ENCODE measurements at places on chromosomes 4 and X.

- no peak for DNase-seq
Measured at GRCh38 chr4:153514688-153515426, 48.7 kb downstream of the TMEM131L start.

GRCh38 chr4:48944756-48945241, 38.2 kb upstream of the OCIAD2 start:
- DNase-seq, result no peak

DNA sequence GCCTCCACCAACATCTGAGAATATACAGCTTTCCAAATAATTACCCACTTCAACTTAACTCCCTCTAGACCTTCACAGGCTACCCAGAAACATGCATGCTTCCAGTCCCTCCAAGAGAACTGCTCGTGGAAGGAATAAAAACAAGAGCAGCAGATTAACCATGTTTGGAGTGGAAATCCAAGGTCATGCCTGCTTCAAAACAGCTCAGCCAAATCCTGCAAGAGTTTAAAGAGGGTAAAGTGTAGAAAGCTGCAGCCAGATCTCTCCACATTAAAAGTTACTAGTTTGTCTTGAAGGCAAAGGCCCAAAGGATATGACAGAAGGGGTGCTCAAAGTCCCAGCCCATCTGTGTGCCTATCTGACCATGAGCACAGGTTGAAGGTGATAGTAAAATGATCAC, 139.3 kb downstream of the RNF150 start:
- DNase-seq, result no peak

DNA sequence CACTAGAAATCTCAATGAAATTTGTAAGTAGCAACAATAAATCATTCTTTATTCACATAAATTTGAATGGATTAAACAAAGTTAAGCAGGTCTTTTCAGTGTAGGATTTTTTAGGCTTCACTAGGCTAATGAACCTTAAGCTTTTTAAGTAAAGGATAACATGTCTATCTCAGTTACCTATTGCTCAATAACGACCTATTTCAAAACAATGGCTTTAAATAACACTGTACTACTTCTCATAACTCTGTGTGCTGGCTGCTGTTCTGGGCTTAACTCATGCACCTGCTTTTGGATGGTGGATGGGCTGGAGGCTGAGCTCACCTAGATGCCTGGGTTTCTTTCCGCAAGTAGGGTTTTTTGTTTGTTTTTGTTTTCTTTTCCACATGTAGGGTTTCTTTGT, 495.0 kb upstream of the SLIT2 start:
- DNase-seq, result no peak

DNA sequence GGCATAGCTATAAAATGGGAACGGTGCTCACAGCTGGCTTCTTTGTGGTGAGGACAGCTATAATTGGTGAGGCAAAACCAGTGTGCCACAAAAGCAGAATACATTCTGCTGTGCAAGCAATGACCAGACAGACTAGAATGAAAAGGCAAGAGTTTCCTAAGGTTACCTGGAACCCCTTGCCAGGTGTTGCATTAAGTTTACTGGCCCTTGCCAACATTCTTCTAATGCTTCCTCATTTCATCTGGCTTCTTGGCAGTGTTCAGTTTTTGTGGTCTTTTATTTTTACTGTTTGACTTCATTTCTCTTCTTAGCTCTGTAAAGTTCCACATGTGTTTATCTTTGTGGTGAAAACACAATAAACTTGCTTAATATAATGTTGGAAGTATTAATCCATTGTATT, 131.4 kb downstream of the PTTG2 start:
- DNase-seq, result no peak

DNA sequence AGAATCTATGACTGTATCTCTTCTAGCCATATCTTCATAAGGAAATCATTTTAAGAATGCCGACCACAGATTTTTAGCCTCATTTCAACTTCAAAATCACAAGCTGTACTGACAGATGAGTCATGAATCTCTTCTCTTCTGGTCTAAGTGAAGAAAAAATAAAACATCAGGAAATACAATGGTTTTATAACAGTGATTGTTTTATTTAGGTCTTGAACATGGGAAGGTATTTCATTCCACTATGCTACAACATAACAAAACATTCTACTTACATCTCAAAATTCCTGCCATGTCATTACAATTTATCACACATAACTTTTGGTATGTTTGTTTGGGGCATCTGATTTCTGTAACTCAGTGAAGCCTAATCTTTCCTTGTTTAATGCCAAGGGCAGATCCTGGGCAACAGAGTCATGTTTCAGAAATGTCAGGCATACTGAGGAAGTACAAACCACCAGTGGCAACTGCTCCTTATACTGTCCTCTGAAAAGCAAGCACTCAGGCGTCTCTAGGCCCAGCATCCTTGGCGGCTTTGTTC, 325.0 kb downstream of the PDHA2 start:
- no peak for DNase-seq

DNA sequence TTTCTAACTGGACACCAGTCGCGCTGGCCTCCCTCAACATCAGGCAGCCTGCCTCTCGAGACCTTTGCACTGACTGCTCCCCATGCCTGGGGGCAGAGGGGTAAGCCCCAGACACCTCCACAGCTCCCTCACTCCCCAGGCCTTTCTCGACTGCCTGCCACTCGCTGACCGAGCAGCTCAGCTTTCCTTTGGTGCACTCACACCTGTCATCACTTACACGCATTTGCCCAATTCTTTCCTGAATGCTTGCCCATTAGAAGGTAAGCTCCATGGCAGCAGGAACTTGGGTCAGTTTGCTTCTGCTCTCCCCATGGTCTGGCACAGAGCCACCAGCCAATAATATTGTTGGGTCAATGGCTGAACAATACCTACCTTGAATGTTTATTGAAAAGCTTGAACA, 32.2 kb upstream of the PROM1 start:
- DNase-seq, result no peak

Measured in activated CD8-positive, alpha-beta memory T cell treated with anti-CD3 and anti-CD28 coated beads for 1 hour (primary cell).